NCI-H187 treated with DMSO at 0.1 percent for 48 hours (cell line): ENCODE measurements at places on chromosomes 12 and 14.

- DNase-seq = no peak
Measured at GRCh38 chr12:6471989-6472360, 1.5 kb upstream of the VAMP1 start.

DNA sequence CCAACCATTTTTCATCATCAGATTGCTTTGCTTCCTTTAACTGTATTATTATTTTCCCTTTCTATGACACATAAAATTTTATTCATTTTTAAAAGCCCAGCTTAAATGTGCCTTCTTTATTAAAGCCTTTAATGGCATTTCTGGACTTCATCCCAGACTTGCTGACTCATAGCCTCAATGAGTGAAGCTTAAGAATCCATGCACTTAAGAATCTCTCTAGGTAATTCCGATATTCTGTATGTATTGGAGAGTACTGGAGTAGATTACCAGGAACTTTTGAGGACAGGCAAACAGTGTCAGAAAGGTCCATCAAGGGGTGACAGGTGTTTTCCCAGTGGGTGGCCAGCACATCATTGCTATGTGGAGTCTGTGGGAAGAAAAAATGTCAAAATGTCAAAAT is 107.9 kb downstream of the PTPRQ start:
- no peak for DNase-seq

GRCh38 chr14:77240336-77240915 is 30.6 kb downstream of the NGB start:
- no peak for DNase-seq

DNA sequence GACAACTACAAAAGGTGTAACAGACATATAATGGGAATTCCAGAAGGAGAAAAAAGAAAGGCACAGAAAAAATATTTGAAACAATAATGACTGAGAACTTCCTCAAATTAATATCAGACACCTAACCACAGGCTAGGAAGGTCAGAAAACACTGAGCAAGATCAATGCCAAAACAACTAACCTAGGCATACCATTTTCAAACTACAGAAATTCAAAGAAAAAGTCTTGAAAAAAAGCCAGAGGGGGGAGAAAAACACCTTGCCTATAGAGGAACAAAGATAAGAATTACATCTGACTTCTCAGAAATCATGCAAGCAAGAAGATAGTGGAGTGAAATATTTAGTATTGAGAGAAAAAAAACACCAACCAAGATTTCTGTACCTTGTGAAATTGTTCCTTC is 77.8 kb downstream of the RIN3 start:
- DNase-seq = no peak

GRCh38 chr12:13044002-13044905 is at the start of gene FAM234B:
Gene FAM234B, plus strand, starts transcription at chr12:13044381. Its CDS starts 23 bp downstream, at chr12:13044404.
- no peak for DNase-seq

GRCh38 chr14:75283833-75284563 is 5.4 kb downstream of the FOS start:
- DNase-seq = no peak

DNA sequence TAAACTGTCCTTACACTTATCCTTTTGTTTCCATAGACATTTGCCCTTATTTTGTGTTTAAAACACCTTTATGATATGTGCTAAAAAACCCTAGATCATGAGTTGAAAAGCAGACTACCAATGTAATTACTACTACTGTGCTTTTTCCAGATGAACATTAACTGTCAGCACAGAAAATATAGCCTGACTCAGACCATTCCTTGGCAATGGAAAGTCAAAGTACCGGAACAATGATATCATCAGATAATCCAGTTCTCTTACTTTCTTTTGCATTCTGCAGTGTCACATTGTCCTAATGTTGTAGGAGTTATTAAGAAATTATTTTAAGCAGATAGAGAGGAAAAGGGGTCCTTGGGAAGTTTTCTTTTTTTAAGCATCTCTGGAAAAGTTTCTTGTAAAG is 1189.0 kb upstream of the FLRT2 start:
- DNase-seq = no peak

GRCh38 chr12:66036317-66036716 is 94.2 kb downstream of the LLPH start:
- DNase-seq = no peak

- no peak for DNase-seq
Measured at GRCh38 chr12:25459541-25459951, 93.5 kb downstream of the LMNTD1 start.

- no peak for DNase-seq
Measured at GRCh38 chr14:89131004-89131750, 285.9 kb downstream of the FOXN3 start.

DNA sequence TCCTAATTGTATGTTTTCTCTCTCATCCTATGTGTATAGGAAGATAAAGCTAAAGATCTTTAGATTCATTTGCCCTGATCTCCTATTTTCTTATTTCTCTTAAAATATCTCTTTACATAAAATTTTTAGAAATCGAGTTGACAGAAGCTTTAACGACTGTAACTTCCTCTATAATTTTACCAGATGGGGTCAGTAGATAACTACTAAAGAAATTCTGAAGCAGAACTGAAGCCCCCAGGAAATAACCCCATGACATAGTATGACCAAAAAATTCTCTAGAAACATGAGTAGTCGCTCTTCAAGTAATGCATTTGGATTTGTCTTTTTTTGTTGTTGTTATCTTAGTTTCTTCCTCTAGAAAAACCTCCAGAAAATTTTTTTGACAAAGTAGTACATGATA is 288.0 kb downstream of the ERC1 start:
- no peak for DNase-seq

DNA sequence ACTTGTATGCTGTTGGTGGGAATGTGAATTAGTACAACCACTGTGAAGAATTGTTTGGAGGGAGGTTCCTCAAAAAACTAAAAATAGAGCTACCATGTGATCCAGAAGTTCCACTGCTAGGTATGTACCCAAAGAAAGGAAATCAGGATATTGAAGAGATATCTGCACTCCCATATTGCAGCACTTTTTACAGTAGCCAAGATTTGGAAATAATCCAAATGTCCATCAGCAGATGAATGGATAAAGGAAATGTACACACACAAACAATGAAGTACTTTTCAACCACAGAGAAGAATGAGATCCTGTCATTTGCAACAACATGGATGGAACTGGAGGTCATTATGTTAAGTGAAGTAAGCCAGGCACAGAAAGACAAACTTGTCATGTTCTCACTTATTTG is 25.9 kb downstream of the TIGAR start:
- no peak for DNase-seq

- DNase-seq = no peak
Measured at GRCh38 chr12:91100906-91101305, 10.4 kb downstream of the LUM start.

GRCh38 chr12:28343713-28344112 is 153.5 kb downstream of the CCDC91 start:
- no peak for DNase-seq

- DNase-seq = no peak
Measured at GRCh38 chr14:74475678-74476077, 17.4 kb downstream of the NPC2 start.

- DNase-seq = no peak
Measured at GRCh38 chr14:82537831-82538230, 1004.2 kb upstream of the SEL1L start.

GRCh38 chr14:94805680-94806288 is 35.9 kb upstream of the GSC start:
- DNase-seq = no peak

DNA sequence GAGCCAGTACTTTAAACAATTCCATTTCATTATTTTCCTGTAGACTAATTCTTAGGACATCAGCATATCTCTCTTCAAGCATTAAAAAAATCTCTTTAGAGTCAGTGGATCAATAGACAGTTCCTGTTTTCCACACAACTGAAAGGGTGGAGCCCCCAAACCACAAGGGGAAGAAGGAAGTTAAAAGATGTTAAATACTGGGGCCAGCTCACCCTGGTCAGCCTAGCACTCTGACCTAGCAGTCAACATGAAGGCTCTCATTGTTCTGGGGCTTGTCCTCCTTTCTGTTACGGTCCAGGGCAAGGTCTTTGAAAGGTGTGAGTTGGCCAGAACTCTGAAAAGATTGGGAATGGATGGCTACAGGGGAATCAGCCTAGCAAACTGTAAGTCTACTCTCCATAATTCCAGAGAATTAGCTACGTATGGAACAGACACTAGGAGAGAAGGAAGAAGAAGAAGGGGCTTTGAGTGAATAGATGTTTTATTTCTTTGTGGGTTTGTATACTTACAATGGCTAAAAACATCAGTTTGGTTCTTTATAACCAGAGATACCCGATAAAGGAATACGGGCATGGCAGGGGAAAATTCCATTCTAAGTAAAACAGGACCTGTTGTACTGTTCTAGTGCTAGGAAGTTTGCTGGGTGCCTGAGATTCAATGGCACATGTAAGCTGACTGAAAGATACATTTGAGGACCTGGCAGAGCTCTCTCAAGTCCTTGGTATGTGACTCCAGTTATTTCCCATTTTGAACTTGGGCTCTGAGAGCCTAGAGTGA is at the start of gene LYZ:
Gene LYZ (plus strand): TSS at position 220 of the 777 bp plus-strand sequence. CDS start 28 bp downstream, at position 248.
- no peak for DNase-seq

- DNase-seq = no peak
Measured at GRCh38 chr14:25389948-25390347, 340.0 kb upstream of the STXBP6 start.

- no peak for DNase-seq
Measured at GRCh38 chr12:44127966-44128710, 292.3 kb downstream of the TMEM117 start.

DNA sequence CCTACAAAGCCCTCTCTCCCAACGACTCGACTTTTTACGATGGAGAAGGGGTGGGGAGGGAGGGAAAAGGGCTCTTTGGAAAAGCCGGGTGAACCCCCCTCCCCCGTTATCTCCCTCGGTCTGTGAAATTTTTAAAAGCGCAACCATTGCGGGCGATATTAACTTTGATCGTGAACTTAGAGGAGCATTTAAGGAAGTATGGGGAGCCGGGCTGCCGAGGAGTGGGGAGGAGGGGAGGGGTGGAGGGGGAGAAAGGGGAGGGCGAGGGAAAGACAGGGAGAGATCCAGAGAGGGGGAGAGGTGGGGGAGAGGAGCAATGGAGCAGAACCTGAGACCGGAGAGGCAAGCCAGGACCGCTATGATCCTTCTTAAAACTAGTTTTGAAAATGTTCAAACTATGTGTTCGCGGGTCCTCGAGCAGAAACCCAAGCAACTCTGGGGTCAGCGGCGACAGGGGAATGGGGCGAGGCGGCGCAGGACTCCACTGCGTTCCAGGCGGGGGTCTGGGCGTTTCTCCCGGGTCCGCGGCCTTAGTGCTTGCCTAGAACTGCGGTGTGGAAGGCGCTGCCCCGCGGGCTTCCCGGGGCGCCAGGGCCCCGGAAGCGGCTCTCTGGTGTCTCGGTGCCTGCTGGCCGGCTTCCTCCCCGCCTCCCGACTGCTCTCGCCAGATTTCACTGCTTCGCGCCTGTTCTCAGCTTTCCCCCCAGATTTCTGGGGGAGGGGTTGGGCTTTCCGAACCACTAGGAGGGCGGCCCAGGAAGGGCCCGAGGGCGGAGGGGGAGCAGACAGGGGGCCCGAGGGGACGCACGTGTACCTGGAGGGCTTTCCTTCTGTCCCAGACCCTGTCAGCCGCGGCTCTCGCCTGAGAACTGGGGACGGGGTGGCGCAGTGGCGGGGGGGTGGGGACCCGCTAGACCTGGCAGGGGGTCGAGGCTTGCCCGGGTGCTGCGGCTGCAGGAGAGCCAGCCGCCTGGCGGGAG is at the start of gene HOTAIR:
Gene HOTAIR (minus strand): TSS at position 871 of the 980 bp plus-strand sequence.
- no peak for DNase-seq

DNA sequence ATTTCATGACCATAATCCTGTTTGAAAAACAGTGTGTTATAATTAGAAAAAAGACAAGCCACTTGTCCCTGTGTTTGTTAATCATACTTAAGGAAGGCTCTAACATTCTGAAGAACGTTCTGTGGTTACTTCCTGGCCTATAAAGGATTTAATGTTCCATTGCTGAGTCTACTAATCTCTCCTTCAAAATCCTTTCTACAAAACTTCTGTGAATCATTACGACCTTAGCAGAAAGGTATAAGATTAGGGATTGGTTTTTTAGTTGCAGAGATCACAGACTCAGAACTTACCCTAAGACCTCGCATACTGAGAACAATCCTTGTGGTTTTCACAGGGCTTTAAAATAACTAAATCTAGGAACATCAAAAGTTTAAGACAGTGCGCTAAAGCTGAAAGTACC is 48.3 kb downstream of the TMCC3 start:
- no peak for DNase-seq

DNA sequence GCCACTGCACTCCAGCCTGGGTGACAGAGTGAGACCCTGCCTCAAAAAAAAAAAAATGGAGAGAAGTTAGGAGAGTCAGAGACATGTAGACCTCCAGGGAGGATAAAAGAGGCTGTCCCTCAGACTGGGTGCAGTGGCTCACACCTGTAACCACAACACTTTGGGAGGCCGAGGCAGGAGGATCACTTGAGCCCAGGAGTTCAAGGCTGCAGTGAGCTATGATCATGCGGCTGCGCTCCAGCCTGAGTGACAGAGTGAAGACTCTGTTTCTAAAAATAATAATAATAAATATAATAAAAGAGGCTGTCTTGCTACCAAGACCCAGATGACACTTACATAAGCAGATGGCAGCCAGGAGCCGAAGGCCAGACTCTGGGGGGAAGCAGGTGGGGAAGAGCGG is 18.5 kb downstream of the SLC7A8 start:
- DNase-seq = no peak

- DNase-seq = no peak
Measured at GRCh38 chr12:82314406-82314892, 43.7 kb downstream of the CCDC59 start.

- no peak for DNase-seq
Measured at GRCh38 chr14:98444077-98444476, 827.9 kb downstream of the BCL11B start.

DNA sequence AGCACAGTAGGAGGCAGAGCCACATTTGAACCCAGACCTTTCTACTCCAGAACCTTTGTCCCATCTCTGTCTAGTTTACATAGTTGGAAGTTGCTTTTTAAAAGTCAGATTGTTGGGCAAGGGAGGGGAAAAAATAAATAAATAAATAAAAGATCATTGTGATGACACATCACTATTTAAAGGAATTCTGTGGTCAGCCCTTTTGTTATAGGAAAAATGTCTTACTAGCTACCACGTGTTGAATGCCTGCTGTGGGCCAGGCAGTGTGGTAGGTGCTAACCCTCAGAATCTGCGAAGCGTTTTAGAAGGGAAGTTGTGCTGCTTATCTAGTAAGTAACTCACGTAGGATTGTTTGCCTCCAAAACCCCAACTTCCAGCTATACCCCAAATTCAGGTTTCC is 62.3 kb downstream of the BHLHE41 start:
- DNase-seq = no peak

GRCh38 chr12:105480162-105480561 is 149.7 kb downstream of the C12orf75 start:
- no peak for DNase-seq
